ENCODE measurements at places on chromosomes 1 and 21.

DNA sequence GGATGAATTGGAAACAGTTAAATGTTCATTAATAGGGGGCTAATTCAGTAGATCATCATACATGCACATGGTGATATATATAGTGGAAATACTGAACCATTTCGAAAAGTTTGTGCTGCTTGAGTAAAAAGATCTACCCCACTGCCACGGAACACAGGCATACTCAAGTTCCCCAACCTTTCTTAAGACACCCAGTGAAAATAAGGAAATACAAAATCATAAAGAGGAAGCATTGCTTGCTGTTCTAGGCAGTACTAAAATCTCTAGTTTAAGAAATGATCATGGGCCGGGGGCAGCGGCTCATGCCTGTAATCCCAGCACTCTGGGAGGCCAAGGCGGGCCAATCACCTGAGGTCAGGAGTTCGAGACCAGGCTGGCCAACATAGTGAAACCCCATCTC is 37.6 kb upstream of the KIRREL1 start:
- no peak for DNase-seq

GRCh38 chr1:213266983-213267772 is 216.1 kb downstream of the RPS6KC1 start:
- no peak for DNase-seq

DNA sequence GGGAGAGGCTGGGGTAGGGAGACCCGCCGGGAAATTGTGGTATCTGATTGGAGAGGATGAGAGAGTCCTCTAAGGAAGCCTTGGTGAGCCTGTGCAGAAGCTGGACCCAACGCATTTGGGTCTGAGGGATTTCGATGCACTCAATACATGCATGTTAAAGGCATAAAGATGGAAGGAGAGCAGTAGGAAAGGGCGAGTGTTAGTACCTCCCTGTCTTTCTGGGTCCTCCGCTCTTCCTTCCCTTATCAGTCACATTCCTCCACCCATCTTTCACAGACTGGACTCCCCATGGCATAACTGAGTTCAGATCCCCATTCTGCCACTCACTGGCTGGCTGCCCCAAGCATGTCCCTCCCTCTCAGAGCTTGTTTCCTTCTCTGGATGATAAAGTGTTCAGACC is 7.3 kb downstream of the RGS16 start:
- DNase-seq = no peak

GRCh38 chr1:14083277-14083676 is 383.3 kb downstream of the PRDM2 start:
- DNase-seq = no peak

DNA sequence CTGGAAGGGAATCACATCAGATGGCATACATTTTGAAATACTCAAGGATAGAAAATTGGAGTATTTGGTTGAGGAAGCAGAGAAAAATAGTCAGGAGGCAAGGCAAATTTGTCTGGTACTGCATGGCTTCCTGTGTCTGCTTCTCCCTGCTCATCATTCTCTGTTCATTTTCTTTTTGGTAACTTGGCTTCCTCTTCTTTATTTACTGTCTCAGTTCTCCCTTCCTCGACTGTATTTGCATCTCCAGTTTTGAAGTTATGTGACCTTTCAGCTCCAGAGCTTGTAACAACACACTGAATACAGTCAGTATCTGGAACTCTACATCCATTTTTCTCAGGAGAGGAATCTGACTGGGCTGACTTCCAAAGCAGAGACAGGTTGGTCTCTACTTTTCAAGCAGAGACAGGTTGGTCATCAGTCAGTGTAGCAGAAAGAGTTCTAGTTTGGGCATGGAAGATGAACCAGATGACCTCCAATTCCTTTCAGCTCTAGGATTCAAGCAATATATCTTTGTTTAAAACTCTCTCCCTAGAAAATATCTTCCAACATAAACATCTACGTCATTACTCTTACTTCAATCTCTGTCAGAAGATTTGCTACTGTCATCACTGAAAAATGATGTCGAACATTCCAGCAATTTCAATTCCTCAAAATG is 571.2 kb downstream of the ADGRL2 start:
- DNase-seq = no peak

Measured in GM12892 (cell line).